Progenitor cell of endocrine pancreas (in vitro differentiated cells): ENCODE measurements at places on chromosomes 1 and 21. TPM values are rescaled to one million over a fixed set of nuclear protein-coding genes. Genes with fewer than 3 reads are reported as not detected.

The PBX1 gene
- 204 and 205 TPM in 2 replicates for total RNA-seq

DNA sequence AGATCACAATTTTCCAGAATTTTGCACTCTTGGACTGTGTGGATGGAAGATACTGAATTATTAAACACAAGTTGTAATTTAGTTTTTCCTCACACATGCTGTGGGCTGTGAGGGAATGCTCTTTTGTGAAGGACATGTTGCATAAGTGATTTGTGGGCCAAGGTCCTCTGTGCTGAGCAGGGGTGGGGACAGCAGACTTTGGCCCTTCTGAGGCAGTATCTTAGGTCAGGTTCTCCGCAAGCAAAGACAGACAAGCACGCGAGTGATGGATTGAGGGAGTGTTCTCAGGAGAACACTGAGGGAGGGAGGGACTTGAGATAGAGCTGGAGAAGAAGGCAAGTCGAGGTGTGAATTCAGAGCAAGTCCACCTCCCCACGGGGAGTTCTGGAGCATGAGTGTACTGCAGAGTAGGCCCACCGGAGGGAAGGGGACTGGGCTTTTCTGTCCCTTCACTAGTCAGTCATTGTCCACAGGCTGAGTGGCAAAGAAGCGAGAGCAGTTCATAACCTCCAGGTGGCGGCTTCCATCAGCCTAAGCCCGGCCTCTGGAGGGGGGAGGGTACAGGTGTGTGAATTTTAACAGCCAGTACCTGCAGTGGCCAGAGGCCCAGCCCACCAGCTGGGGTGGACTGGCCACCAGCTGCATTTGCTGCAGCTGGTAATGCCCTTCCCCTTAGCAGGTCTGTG is 19.1 kb upstream of the CD101 start:
- H3K36me3 ChIP-seq: peaks cover 26% of the 10 kb centered on the region
- DNase-seq: no peak
- no peaks in the 10 kb centered on the region for H3K27me3 ChIP-seq

The OLFML3 gene
- total RNA-seq: 12.9 and 14.7 TPM in 2 replicates

GRCh38 chr1:87367549-87367948 is 38.9 kb downstream of the LMO4 start:
- no peak for DNase-seq
- no peaks in the 10 kb centered on the region for H3K27me3 ChIP-seq
- H3K36me3 ChIP-seq: peaks cover 1% of the 10 kb centered on the region
- H3K4me3 ChIP-seq: no peak overlapping the region
- H3K4me1 ChIP-seq: peaks cover 19% of the 10 kb centered on the region
- H3K27ac ChIP-seq: no peak overlapping the region

DNA sequence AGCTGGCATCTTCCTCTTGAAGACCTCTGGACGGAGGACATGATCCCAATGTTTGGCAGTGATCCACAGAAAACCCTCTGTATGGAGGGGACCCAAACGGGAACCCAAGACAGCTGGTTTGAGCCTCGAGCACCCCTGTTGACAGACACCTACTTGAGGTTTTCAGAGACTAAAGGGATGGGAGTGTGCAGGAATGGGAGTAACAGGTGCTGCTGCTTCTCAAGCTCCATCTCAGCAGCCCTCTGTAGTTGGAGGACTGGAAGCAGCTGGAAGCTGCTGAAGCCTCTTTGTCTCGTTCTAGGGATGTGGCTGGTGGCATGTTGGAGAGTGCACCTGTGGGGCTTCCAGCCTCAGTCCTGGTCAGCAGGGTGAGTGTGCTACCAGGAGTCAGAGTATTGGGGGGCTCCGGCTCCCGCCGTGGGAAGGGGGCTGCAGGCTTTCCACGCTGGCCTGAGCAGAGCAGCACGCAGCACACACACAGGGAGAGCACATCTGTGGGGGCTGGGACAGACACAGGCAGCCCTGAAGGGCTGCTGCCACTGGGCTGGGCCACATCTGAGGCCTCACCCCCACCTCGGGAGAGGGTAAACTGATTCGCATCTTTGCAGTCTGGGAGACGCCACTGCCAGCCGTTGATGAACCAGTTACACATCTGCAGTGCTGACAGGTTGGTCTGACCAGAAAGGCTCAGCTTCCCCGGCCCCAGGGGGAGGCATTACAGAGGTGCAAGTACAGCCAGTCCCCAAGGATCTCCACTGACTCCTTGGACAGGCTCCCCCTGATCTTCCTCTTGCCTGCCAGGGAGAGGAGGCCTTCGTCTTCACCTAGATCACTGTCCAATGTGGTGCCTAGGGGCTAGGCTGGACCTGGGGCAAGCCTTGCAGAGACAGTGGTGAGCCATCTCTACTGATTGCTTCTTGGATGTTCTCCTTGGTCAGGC is 56.6 kb downstream of the ADSS2 start:
- no peak overlapping the region for H3K4me3 ChIP-seq
- no peaks in the 10 kb centered on the region for H3K27me3 ChIP-seq
- H3K36me3 ChIP-seq: peaks cover 7% of the 10 kb centered on the region
- H3K27ac ChIP-seq: no peak overlapping the region
- DNase-seq: no peak
- H3K4me1 ChIP-seq: no peaks in the 10 kb centered on the region

The RIMKLA gene
- 3.5 and 3.9 TPM in 2 replicates for total RNA-seq

- no peaks in the 10 kb centered on the region for H3K27me3 ChIP-seq
- no peak for DNase-seq
- peaks cover 5% of the 10 kb centered on the region for H3K4me1 ChIP-seq
These were observed 18.3 kb downstream of the GPR137B start for GRCh38 chr1:236160540-236161127.

GRCh38 chr1:199733125-199733524 is 294.4 kb upstream of the NR5A2 start:
- H3K27ac ChIP-seq: no peak overlapping the region
- no peaks in the 10 kb centered on the region for H3K27me3 ChIP-seq
- H3K36me3 ChIP-seq: no peaks in the 10 kb centered on the region
- no peak for DNase-seq

- DNase-seq: no peak
- H3K27me3 ChIP-seq: peaks cover 3% of the 10 kb centered on the region
- no peak overlapping the region for H3K27ac ChIP-seq
- H3K36me3 ChIP-seq: peaks cover 2% of the 10 kb centered on the region
- peaks cover 4% of the 10 kb centered on the region for H3K4me1 ChIP-seq
These were observed 190.4 kb downstream of the RHOU start for GRCh38 chr1:228925691-228926090.

The VANGL2 gene
- total RNA-seq: 75.6 and 80.4 TPM in 2 replicates

- peak; percentile 24 for DNase-seq
- peak overlapping the region; percentile 99 for H3K27ac ChIP-seq
- H3K4me3 ChIP-seq: peak overlapping the region; percentile 96
- peaks cover 9% of the 10 kb centered on the region for H3K36me3 ChIP-seq
- peaks cover 28% of the 10 kb centered on the region for H3K4me1 ChIP-seq
These were observed 642 bp downstream of the RSRP1 start for GRCh38 chr1:25246600-25247023.

DNA sequence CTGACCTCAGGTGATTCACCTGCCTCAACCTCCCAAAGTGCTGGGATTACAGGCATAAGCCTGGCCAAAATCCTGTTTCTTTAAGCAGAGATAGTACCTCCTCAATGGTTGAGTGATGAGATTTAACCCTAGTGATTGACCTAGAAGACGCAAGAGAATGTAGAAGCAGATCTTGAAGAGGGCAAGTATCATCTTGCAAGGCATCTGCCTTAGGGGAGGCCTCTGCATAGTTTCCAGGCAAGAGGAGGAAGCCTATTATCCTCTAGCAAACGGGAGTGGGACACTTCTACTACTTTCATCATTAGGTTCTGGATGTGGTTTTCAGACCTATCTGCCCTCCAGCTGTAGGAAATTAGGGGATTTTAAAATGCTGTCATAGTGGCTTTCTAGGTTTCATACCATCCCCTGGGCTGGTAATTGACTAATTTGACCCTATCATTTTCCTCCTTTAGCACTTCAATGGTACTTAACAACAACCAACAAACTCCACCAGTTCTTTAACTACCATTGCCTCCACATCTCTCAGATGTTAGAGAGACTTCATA is 10.0 kb upstream of the TRIM62 start:
- H3K27me3 ChIP-seq: peaks cover 39% of the 10 kb centered on the region
- H3K4me3 ChIP-seq: no peak overlapping the region
- H3K36me3 ChIP-seq: no peaks in the 10 kb centered on the region
- H3K4me1 ChIP-seq: no peaks in the 10 kb centered on the region
- DNase-seq: no peak

The HSD17B7 gene
- total RNA-seq: 50.1 and 51.7 TPM in 2 replicates

The CD48 gene
- total RNA-seq: not detected in 2 replicates

DNA sequence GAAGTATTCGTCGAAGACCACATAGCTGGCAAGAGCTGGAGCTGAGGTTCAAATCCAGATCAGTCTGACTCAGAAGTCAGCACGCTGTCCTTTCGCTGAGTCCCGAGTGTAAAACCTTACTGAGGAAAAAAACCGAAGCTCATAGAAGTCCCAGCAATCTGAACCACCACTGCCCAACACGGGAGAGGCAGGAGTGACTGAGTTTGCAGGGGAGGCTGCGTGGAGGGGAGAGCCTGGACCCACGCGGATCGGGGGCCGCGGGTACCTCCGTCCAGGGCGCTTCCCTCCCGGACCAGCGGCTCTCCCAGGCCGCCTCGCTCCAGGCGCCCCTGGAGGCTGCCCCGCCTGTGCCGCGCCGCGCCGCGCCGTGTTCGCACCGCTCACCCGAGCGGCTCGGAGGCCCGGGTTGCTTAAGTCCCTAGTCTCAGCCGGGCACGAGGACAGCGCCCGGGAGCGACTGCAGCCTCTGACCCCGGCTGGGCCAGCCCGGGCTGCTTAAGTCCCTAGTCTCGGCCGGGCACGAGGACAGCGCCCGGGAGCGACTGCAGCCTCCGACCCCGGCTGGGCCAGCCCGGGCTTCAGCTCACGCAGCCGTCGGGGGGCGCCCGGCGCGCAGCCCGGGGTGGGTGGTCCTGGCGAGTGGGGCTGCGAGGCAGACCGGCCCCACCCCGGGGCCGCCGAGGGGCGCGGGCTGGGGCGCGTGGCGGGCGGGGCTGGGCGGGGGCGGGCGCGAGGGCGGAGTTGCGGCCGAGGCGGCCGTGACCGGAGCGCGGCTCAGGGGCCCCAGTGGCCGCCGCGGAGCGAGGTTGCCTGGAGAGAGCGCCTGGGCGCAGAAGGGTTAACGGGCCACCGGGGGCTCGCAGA is at the start of gene ADAMTSL4:
ADAMTSL4 (plus strand) TSS at position 777 of the 864 bp plus-strand sequence. CDS start 2,881 bp downstream, outside the sequence.
- peak within 1 kb of the TSS; percentile 76 for H3K4me3 ChIP-seq
- no peaks in the 10 kb centered on the region for H3K36me3 ChIP-seq
- peaks cover 17% of the 10 kb centered on the region for H3K27me3 ChIP-seq
- H3K4me1 ChIP-seq: peaks cover 12% of the 10 kb centered on the region
- DNase-seq: peak; percentile 54

The PTGER3 gene
- total RNA-seq: 3.0 and 3.1 TPM in 2 replicates

The NGF gene
- total RNA-seq: 1.8 and 2.2 TPM in 2 replicates

- peaks cover 5% of the 10 kb centered on the region for H3K36me3 ChIP-seq
- peaks cover 29% of the 10 kb centered on the region for H3K4me1 ChIP-seq
- peak overlapping the region; percentile 86 for H3K4me3 ChIP-seq
These were observed 65.2 kb upstream of the PRKACB start for GRCh38 chr1:84078842-84079202.

The FLG2 gene
- total RNA-seq: not detected in 2 replicates

The RAB4A gene
- total RNA-seq: 127 and 130 TPM in 2 replicates

The ADAMTS4 gene
- total RNA-seq: 0.22 and 0.24 TPM in 2 replicates
